ENCODE measurements at places on chromosomes 1 and 21.

DNA sequence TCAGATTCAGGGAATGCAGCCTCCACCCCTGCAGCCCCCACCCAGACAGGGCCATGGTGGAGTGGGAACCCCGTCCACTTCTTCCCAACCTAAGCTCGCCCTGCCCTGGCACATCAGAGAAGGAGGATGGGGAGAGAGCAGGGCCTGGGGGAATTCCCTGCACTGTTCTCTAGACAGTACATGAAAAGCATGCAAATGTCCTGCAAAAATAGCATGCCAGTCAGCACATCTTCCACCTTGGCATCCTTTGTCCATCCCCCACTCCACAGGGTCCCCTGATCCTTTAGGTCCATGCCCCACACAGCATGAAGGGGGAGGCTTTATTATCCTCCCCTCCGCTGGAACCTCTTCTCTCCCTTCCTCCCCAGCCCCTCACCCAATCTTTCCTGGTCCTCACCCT, 35.0 kb upstream of the RD3 start:
- DNase-seq: no peak

GRCh38 chr1:203273869-203274602, 31.3 kb upstream of the BTG2 start:
- no peak for DNase-seq

DNA sequence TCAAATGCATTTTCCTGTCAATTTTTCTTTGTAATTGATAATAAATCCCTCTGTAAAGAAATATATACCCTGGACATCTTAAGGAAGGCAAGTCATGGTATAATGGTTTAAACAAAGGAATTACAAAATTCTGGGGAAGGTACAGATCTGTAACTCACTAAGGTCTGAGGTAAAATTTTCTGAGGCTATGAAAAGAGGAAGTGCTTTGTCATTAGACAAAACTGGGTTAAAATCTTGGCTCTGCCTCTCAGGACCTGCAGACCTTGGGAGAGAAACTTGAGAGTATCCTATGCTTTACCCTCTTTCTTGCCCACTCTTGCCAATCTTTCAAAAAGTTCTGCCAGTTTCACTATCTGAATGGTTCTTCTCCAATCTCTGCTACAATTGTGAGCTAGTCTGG, 26.8 kb upstream of the BEND5 start:
- no peak for DNase-seq

DNA sequence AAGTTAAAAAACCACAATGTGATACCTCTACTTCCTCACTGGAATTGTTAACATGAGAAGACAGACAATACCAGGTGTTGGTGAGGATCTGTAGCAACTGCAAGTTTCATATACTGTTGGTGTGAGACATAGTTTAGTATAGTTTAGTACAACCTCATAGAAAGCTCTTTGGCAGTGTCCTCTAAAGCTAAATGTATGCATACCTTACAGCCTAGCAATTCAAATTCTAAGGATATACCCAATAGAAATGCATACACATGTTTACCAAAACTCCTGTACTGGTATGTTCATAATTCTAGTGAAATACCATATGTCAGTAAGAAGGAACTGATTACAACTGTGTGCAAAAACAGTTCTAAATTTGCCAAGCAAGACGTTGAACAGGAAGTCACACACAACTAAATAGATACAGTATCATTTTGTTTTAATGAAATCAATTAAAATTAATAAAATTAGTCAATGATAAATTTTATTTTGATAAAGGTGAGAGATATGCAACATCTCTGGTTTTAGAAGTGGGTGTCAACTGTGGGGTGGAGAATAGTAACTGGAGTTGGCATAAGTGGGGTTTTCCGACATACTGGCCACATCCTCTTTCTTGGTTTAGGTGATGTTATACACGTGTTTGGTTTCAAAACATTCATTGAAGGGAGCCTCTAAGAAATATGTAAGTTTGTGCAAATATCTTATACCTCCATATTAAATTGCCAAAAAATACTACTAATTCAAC, 450.7 kb downstream of the PTPRC start:
- DNase-seq: peak; percentile 13

GRCh38 chr1:234546890-234547788, 62.8 kb downstream of the IRF2BP2 start:
- DNase-seq: no peak

DNA sequence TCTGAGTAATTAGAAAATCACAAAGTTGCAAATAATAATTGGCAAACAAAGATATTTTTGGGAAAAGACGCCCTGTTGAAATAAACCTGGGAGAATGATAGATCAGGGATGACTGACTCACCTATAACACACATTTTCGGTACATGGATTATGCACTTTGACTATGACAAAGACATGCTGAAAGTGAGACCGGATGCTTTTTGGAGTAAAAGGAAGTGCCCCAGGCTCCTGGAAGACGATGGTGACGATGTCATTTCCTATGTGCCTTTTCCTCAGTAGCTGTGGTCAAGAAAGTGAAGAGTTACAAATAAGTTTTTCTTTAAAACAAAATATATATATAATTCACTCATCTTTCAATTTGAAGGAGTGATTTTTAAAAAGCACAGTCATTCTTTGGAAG, 158.7 kb downstream of the SIPA1L2 start:
- DNase-seq: no peak

DNA sequence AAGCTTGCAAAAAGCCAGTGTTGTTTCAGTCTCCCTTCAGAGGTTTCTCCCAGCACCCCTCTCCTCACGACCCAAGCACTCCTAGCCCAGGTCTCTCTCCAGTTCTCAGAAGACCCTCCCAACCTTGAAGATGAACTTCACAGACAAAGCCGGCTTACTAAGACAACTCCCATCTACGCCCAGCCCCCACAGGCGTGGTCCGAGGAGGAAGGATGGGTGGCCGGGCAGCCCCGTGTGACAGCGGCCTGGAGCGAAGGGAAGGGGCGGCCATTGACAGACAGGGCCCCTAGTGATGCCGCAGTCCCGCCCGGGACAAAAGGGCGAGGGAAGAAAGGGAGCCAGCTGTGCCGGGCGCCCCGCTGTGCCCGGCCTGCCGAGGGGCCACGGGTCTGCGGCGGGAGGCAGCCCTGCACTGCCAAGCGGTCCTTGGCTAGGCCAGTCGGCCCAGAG, 6.9 kb downstream of the PAX7 start:
- no peak for DNase-seq
